ENCODE measurements at places on chromosomes 13 and 19. TPM values are rescaled to one million over a fixed set of nuclear protein-coding genes. Genes with fewer than 3 reads are reported as not detected.

SYCN gene
- not detected for total RNA-seq

DNA sequence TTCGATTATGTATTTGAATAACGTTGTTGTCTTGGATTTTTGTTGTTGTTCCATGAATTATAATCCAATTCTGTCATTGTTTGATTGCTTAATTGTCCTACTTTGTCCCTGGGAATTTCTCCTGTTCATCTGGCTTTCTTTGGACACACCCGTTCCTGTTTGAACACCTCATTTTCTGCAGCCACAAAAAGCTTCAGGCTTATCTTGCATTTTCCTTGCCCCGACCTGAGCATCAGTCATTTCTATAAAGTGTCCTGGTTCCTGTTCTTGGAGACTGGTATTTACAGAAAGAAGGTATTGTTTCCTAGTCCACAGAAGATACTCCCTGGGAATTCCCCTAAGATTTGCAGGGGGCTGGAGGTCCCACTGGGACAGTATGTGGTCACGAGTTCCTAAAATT is 731.8 kb upstream of the ARGLU1 start:
- H3K27me3 ChIP-seq, result no peaks in the 10 kb centered on the region
- H3K4me3 ChIP-seq, result no peak overlapping the region
- H3K4me1 ChIP-seq, result no peaks in the 10 kb centered on the region
- no peak for DNase-seq
- no peak overlapping the region for H3K27ac ChIP-seq

GRCh38 chr13:62251734-62252133 is 836.1 kb upstream of the PCDH20 start:
- no peaks in the 10 kb centered on the region for H3K36me3 ChIP-seq
- DNase-seq, result no peak
- no peak overlapping the region for H3K4me3 ChIP-seq
- H3K4me1 ChIP-seq, result peaks cover 3% of the 10 kb centered on the region

DNA sequence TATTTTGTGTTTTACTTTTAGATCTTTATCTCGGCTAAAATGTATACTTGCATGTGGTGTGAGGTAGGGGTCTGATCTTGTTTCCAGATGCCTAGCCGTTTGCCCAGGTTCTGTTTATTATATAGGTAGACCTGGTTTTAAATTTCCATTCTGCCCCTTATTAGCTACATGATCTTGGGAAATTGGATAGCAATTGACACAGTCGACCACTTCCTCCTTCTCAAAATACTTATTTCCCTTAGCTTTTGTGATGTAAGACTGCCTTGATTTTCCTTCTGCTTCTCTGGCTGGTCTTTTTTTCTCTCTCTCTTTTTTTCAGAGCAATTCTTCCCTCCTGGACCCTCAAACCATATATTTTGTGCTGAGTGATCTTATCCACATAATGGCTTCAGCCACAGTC is 3.0 kb upstream of the PGLYRP1 start:
- no peak for DNase-seq
- H3K4me1 ChIP-seq, result peaks cover 6% of the 10 kb centered on the region
- no peak overlapping the region for H3K4me3 ChIP-seq

DNA sequence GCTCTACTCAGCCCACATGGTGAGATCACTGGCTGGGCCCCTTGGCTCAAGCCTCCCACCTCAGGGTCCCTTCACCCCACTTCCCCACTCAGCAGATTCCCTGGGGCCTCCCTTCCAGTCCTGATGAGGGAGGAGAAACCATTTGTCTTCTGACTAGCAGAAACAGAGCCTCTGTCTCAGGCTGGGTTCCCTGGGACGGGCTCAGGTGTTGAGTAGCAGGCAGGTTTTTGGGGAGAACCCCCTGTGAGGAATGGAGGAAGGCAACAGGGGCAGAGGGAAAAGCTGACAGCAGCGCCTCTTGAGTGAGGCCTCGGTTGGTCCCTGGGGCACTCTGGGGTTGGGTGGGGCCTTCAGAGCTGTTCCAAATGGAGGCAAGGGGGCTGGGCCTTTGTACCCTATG is 452.2 kb downstream of the TSHZ3 start:
- DNase-seq, result no peak
- no peaks in the 10 kb centered on the region for H3K36me3 ChIP-seq
- H3K4me1 ChIP-seq, result peaks cover 12% of the 10 kb centered on the region
- H3K27me3 ChIP-seq, result no peaks in the 10 kb centered on the region

All from glutamatergic neuron (in vitro differentiated cells).